ENCODE measurements at places on chromosomes 5 and 9.

DNA sequence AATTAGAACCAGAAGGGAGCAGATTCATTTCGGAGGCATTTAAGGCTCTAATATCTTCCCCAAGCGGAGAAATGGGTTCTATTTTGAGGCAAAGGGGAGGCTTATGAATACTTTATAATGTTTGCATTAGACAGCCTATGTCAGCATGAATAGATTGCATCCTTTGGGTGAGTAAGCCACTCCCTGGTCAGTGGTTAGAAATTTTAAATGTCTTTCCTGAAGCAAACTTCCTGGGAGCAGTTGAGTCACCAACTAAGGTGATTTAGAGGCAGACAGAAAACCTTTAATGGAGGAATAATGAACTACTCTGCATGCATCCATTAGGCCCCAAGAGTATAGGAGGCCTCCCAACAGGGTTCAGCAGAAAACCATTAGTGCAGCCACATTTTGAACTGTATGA lies 204.9 kb downstream of the ELAVL2 start:
- DNase-seq: no peak

DNA sequence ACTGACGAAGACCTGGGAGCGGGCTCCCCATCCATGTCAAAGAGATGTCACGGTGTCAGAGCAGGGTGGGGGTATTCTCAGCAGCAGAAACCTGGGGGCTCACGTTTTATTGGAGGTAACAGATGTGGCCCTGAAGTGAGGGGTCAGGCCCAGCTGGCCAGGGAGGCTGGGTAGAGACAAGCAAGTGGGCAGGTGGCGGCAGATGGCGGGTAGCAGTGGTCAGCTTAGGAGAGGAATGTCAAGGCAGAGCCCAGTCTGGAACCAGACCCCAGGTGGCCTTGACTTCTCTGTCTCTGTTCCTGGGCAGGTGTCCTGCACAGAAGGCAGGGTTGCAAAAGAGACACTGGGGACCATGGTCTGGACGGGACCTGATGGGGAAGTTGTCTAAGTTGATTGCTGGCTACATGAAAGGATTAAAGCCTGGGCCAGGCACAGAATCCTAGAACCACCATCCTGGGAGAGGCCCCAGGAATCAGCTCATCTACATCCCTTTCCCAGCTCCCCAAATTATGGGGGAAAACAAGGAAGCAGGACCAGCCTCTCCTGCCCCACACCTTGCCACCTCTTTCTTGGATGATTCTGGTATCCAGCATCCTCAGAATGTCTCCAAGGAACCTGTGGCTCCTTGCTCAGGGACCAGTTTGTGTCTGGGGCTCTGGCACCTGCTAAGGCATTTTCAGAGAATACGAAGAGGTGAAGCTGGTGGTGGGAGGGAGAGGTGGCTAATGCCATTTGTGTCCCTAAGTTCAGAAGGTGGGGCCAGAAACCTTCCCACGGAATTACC lies 72.5 kb downstream of the AMBP start:
- no peak for DNase-seq

DNA sequence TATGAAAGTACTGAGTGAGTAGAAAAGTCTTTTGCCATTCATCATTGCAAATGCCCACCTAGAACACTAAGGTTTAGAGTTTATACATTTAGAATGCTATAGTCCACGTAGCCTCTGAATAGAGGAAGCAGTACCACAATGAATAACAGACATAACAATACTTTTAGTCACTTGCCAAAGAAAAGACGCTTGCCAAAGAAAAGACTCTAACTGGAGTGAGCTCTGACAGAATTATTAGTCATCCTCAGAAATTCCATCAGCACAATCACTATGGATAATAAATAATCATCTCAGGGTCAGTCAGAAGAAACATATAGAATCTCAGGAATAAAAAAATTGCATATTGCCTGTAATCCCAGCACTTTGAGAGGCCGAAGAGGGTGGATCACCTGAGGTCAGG lies 168.5 kb upstream of the TARS1 start:
- DNase-seq: peak; percentile 84

- peak; percentile 25 for DNase-seq
Observed at GRCh38 chr5:4083591-4084337, 488.1 kb downstream of the IRX1 start.

GRCh38 chr9:127903557-127904475 lies 4.4 kb upstream of the ST6GALNAC6 start:
- no peak for DNase-seq

DNA sequence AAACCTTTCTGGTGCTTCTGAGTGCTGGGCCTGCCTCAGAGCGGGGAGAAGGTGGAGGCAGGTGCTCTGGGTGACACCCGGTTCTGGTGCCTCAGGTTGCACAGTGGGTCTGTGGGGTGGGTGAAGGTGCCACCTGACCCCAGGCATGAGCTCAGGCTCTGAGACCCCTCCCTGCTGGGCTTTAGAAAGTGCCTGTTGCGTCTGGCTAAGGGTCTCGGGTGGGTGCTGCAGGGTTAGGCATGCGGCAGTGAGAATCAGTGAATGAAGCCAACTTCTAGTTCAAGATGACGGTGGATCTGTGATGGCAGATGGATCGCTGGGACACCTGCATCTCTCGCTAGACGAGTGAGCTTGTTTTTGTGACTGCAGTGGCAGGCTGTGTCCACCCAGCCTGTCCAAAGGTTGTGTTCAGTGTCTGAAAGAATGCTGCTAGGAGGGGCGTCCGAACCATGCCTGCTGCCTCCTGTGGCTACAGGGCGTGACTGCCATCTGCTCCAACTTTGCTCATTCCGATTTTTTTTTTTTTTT lies 5.0 kb downstream of the SQSTM1 start:
- no peak for DNase-seq

DNA sequence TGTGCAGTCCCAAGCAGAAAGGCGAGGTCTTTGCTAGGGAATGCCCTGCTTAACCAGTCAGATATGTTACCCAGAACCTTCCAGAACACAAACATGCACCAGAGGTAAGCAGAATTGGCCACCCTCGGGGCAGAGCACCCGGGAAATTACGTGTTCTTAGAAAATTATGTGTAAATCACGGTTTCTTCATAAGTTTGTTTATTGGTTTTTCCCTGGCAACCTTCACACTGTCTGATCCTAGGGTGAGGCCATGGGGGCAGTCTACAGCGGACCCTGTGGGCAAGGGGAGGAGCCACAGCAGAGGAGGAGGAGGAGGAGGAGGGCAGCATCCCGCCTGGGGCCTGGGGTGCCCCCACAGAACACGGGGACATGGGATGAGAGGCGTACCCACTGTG lies 31.4 kb downstream of the RXRA start:
- DNase-seq: no peak

DNA sequence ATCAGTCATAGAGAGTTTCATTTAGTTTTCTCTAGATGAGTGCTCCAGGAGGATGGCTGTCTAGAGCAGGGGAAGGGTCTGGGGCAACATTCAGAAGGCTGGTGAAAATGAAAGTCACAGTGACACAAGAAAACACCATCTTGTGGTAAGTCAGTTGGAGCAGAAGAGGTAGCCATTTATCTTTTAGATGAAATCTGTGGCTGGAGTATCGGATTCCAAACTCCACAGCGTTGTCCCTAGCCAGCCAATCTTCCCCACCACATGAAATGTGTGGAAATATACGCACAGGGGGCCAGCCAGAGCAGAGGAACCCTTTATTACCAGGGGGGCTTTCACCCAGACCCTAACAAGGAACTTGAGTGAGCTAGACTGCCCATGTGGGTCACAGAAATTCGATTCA lies 15.9 kb upstream of the TNFAIP8 start:
- no peak for DNase-seq

- DNase-seq: no peak
Observed at GRCh38 chr9:113307396-113307975, 4.3 kb upstream of the RNF183 start.

- DNase-seq: peak; percentile 54
Observed at GRCh38 chr9:133122935-133123611, 2.0 kb upstream of the RALGDS start.

GRCh38 chr5:11590475-11590874 lies 313.8 kb downstream of the CTNND2 start:
- DNase-seq: no peak

DNA sequence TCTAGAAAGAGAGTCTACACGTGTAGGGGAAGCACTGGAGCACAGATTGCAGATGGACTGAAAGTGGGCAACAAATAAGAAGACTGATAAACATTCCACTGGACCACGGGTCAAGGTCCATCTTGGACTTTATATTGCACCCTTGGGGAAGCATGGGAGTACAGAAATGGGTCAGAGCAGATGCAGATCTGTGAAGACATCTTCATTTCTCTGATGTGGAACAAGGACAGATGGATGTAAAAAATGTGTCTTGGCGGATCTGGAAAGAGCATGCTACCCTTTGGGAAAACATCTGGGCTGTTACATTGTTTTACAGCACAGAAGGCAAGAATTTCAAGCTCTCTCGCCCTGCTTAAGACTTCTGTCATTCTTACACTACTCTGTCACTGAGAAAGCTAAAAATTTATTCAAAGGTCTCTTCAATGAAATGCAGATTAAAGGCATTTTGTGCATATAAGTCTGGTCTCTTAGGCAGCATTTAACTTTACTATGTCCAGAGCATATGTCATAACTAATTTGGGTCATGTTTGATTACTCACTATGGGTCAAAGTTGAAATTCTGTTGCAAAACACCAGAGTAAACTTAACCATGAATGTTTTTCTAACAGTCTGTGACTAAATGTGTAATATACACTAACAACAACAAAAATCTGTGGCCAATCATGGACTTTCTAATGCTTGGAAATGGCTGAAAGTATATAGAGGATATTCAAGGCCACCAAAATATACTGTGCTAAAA lies 756.4 kb upstream of the DMAC1 start:
- DNase-seq: peak; percentile 52

DNA sequence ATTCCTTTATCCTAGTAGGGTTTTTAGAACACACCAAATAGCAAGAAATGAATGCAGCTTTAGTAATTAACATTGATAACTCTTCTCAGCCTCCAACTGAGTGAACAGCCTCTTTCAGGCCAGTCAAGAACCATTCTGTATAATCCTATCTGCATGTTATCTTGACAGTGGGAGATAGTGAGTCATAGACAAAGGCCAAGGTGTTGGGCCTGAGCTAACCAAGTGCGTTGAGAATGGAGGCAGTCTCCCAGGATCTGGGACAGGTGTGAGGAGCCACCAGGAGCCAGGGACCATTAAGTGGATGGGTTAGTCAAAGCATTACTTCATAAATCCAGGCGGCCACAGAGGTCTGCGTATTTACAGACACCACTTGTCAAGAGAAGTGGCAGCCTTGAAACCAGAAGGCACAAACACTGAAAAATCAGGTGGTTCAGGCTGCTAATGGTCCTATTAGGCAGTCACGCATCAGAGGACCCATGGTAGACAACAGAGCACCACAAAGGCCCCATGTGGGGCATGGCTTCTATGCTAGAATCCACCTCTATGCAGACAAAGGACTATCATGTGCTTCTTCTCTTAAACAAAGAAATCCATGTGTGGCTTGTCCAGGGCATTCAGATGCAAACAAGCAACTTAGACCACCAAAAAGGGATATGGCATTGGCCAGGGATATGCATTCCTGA lies 409.7 kb upstream of the PIK3R1 start:
- DNase-seq: no peak

- DNase-seq: peak; percentile 37
Observed at GRCh38 chr5:53481159-53481886, 894 bp downstream of the FST start.

- DNase-seq: peak; percentile 6
Observed at GRCh38 chr9:13480693-13481092, 201.2 kb upstream of the MPDZ start.

DNA sequence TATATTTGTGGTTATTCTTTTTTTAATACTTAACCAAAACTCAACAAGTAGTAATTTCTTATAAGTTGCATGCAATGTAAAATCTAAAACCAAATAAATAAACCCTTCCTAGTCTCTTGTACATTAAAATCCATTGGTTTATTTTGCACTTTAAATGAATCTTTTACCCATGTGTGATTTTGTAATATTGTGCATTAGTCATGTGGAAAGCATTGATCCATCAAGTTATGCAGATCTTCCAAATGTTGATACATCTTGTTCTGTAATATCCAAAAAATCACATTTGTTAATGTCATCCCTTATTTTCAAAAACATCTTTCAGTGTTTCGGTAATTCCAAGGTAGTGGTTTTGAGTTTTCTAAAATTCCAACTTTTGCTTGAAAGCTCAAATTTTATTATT lies 63.3 kb downstream of the CWC27 start:
- DNase-seq: no peak

DNA sequence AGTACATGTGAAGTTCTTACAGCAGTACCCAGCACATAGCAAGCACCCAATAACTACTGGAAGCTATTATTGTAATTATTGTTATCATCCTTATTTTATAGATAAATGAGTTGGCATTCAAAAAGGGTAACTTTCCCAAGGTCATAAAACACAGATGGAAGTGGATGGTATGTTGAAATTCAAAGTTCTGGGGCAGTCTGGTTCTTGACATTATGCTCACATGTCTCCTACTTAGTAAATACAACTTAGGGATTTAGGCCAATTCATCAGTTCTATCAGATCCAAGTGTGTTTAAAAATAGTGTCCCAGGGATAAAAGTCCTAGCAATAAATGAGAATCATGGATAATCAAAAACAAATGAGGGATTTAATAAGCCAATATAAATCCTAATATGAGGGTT lies 265.2 kb downstream of the ADAMTSL1 start:
- no peak for DNase-seq

DNA sequence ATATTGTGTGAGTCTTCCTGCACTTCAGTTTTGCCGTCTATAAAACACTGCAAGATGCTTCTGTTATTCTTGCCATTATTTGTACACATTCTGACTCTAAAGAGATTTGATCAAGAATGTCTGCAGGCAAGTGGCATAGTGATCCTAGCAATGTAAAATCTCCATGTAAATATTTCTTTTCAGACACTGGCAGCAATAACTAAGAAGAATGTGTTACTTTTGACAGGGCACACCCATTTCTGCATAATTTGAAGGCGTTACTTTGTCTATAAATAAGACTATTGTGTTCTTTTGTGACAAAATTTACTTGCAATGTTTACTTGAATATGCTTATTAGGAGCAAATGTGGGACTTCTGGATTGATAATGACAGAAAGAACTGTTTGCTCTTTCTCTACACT lies 20.1 kb downstream of the RANBP3L start:
- DNase-seq: no peak

GRCh38 chr9:113570106-113570505 lies 106.6 kb downstream of the RGS3 start:
- no peak for DNase-seq

- DNase-seq: peak; percentile 69
Observed at GRCh38 chr5:135565725-135566421, 12.9 kb downstream of the CXCL14 start.

DNA sequence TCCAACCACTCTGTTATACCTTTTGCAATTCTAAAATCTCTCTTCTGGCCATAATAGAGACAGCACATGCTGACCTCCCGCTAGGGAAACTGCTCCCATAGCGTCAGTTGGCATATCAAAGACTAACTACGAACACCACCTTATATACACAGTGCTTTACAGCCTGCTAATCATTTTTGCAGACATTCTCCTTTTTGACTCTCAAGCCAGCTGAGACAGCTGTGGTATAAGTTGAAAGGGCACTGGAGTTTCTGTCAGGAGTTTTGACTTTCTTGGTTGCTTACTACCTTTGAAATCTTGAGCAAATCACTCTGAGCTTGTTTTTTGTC lies 160.2 kb upstream of the TBCA start:
- DNase-seq: no peak

GRCh38 chr5:7325975-7326913 lies 69.7 kb upstream of the ADCY2 start:
- DNase-seq: no peak
